ENCODE measurements at places on chromosomes 5 and 9.

GRCh38 chr5:170334626-170335025, 37.0 kb upstream of the LCP2 start:
- DNase-seq = no peak

DNA sequence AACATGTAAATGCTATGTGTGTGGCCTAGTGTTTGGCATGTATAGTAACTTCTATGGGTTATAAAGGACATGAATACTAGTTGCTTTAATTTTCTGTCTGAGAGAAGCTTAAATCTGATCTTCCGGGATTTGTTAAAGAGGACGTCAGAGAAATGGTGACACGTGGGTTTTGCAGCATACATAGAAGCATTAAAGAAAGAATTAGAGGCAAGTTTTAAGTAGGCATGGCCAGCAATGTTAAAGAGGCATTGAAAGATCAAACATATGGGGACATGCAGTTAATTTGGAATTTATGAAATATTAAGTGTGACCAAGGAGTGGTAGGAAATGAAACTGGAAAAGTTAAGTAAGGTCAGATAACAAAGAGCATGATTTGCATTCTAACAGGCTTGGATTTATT, 311.4 kb upstream of the RIOK2 start:
- DNase-seq = no peak

GRCh38 chr9:26955222-26955903, 849 bp upstream of the IFT74 start:
- peak; percentile 57 for DNase-seq

- no peak for DNase-seq
Measured at GRCh38 chr9:76425677-76426453, 31.6 kb upstream of the RFK start.

GRCh38 chr9:124590889-124591641, 83.9 kb upstream of the NR5A1 start:
- no peak for DNase-seq

- DNase-seq = no peak
Measured at GRCh38 chr9:73527521-73527920, 375.9 kb downstream of the ANXA1 start.

DNA sequence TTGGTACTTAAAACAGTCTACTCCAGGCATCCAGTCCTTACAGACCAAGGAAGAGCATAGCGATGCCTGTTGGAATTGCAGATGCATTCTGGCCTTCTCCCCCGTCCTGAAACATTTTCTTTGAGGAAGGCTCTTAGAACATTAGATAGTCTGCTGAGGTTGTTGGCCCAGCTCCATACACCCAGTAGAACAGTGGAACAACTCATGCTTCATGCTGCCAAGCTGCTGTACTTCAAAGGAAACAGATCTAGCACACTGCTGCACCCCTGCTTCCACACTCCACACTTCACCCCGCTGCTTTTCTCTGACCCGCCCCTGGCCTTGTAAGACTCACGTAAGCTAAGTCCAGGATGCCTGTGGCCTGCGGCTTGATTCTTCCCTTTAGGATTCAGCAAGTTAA, 33.4 kb upstream of the NCS1 start:
- peak; percentile 96 for DNase-seq

GRCh38 chr5:160271396-160271795, 41.0 kb downstream of the CCNJL start:
- DNase-seq = no peak

- no peak for DNase-seq
Measured at GRCh38 chr9:90722071-90722470, 79.4 kb upstream of the DIRAS2 start.

GRCh38 chr5:133035224-133035623, 8.9 kb upstream of the ZCCHC10 start:
- DNase-seq = no peak

DNA sequence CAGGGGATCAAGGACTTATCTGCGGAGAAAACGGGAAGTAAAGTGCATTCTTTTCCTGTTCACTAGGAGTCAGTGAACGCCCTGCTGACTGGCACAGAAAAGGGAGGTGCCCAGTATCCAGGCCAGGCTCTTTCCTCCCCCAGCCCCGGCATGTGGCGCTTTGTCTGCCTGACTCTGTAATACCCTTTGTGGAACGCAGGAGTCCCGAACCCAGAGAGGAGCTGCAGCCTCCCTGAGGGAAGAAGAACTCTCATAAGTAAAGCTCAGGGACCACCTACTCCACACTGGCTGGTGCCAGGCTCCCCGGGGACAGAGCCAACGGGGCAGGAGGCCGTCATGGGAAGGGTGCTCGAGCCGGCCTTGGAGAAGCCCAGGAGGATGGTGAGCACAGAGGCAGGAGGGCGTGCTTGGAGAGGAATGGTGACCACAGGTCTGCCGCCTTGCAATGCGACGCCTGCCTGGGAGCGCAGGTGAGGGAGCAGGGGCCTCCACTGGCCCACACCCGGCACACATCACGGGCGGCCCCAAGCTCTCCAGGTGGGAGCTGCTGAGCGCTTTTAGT, 31.5 kb downstream of the VAV2 start:
- no peak for DNase-seq

- DNase-seq = no peak
Measured at GRCh38 chr5:150067405-150067960, 18.9 kb downstream of the CSF1R start.

GRCh38 chr5:5242056-5242455, 101.9 kb downstream of the ADAMTS16 start:
- DNase-seq = no peak

DNA sequence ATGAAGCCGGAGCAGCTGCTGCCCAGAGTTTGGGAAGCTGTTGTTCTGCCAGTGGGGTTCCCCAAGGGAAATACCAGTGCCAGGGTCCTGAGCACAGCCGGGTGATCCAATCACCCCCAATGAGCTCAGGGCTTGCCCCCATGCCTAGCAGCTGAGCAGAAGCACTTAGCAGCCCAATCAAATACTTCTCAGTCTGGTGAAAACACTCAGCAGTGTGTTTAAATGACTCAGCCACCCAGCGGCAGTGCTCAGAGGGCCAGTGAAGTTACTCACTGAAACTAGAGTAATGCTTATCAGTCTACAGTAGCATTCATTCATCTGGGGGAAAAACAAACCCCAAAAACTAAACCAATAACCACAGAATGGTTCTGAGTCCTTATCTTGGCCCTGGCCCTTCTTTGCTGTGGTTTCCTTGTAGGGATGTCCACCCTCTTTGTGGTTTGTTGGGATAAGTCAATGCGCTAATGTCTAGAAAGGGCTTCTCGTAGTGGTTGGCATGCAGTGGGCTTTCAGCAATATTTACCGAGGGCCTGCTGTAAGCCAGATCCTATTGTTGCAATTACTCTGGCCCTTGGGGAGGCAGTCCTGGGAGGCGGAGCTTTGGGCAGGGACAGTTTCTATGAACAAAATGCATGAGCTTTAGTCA, 43.1 kb downstream of the LHX2 start:
- DNase-seq = peak; percentile 75

GRCh38 chr5:149961186-149961685, 678 bp downstream of the SLC26A2 start:
- no peak for DNase-seq

GRCh38 chr5:154881986-154882385, 23.6 kb downstream of the CNOT8 start:
- DNase-seq = no peak

DNA sequence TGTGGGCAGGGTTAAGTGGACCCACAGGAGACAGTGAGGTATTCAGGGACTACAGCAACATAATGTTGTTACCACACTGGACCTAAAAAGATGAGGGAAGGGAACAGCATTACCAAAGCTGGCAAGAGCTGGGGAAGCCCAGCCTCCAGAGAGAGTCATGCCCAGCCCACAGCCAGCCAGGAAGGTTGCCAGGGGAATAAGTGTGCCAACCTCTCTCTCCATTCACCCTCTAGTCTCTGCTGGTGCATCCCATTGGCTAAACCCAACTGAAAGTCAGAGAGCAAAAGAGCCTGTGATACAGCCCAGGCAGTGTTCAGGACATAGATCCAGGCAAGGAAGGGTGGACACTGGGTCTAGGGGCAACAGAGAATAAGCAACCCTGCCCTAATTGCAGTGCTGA, 35.8 kb upstream of the AFAP1L1 start:
- no peak for DNase-seq

- no peak for DNase-seq
Measured at GRCh38 chr9:99605016-99605743, 216.5 kb upstream of the NR4A3 start.

DNA sequence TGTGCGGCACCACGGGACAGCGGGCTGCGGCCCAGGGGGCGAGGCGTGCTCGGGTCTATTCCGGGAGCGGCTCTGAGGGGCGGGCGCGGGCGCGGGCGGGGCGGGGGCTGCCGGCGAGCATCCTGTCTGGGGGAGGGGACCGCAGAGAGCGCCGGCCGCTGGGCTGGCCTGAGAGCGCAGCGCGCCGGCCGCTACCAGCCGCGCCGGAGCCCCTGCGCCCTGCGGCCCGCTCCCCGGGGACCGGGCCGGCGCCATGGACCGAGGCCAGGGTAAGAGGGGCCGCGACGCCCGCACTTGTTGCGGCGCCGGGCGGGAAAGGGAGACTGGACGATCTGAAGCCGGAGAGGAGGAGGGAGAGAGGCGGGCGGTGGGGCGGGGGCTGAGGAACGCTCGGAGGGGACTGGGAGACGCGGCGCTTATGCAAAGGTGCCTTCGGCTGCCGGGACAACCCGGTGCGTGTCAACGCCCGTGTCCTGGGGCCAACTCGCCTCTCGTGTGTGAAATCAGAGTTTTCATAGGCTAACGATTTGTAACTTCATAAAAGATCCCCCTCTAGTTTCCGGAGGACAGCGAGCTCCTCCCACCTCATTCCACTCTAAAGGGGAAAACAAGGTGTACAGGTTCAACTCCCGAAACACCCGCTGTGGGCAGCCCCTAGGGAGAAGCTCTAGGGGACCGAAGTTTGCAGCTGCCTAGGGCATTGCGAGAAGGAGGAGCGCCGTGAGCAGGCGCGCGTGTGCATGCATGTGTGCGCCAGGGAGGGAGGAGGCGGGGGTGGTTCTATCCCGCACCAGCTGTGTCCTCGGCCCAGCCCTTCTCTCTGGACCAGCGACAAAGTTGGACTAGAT, at the start of gene AFAP1L1:
TSS of gene AFAP1L1 (plus strand) at position 144 of the 848 bp plus-strand sequence. CDS start at position 254, 110 bp downstream.
- peak; percentile 83 for DNase-seq

DNA sequence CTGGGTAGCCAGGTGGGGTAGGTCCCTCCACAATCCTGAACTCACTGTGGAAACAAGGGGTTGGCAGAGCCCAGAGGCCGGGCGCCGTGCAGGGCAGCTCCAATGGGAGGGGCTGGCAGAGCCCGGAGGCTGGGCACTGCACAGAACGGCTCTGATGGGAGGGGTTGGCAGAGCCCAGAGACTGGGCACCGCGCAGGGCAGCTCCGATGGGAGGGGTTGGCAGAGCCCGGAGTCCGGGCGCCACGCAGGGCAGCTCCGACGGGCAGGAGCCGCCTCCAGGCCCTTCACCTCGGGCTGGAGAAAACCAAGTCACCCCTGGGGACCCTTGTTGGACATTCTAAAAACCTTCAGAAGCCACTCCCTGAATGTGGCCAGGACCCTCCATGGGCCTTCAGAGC, 9.3 kb downstream of the NACC2 start:
- DNase-seq = no peak

GRCh38 chr5:555058-555623, 30.9 kb upstream of the SLC9A3 start:
- no peak for DNase-seq

DNA sequence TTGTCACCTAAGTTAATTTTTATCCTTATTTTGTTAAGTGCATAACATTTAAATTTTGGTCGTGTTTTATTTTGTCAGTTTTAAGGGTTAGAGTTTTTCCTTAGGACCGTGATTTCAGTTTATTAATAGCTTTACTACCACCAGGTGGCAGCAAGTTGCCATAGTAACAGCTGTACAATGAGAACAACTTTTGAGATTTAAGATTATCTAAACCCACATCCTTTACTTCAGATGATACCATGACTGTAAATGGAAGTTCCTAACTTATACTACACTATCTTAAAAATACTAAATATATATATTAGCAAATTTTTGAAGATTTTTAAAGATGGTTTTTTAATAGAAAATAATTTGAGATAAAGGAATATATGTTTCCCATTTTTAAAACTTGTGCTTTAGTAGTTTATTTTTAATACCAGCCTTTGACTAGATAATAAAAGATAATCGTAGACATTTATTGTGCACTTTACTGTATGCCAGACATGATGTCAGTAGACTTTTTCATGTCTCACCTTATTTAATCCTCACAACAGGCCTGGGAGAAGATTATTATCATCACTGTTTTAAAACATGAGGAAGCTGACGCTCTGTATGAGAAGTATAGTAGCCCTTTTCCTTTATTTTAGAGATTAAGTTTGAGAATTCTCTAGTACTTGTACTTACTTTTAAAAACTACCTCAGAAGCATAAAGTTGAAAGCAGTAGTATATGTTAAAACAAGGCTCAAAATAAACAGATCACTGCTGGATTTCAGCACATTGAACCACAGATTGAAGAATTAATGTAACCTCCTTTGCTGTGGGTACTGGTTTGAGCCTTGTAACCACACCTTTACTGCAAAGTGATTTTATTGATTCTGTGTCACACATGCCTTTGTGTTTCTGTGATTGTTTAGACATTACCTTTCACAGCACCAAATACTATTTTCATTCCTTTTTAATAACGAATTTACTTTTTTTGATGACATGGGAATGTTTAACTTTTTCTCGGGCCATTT, 27.5 kb downstream of the SREK1 start:
- peak; percentile 24 for DNase-seq

- no peak for DNase-seq
Measured at GRCh38 chr5:29896646-29897045, 1296.8 kb upstream of the CDH6 start.

DNA sequence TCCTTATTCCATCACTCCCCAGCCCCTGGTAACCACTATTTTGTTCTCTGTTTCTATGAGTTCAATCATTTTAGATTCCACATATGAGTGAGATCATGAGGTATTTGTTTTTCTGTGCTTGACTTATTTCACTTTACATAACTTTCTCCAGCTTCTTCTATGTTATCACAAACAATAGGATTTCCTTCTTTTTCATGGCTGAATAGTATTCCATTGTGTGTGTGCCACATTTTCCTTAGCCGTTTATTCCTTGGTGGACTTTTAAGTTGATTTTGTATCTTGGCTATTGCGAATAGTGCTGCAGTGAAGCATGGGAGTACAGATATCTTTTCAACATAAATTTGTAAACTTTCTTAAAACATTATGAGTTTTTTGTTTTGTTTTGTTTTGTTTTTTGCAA, 15.1 kb downstream of the SYK start:
- DNase-seq = no peak

DNA sequence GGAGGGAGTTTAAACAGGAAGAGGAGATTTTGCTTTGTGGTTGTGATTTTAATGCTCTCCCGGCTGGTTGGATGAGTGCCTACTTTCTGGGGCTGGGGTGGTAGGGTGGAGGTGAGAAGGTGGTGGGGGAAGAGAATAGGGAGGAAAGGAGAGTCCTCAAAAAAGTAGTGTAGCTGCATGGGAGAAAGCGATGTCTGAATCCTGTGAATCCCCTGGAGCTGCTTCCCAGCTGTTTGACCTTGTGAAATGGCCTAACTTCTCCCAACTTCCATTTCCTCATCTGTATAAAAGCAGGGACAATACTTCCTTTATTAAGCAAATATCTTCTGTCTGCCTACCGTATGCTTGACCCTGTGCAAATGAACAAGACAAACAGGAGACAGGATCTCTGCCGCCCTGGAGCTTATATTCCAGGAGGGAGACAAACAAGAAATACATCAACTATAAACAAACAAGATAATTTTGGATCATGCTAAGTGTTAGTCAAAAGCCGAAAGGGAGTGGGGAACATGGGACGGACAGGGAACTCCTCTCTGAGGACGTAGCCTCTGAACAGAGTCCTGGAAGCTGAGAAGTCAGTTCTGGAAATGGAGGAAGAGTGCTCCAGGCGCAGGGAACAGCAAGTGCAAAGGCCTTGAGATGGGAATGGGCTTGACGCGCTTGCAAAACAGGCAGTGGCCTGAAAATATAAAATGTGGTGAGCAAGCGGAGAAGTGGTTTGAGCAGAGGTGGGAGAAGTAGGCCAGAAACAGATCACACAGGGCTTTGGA, 103.5 kb downstream of the SPRY4 start:
- peak; percentile 44 for DNase-seq

- DNase-seq = no peak
Measured at GRCh38 chr5:58767104-58767503, 184.2 kb downstream of the RAB3C start.
